Activated CD4-positive, alpha-beta T cell treated with anti-CD3 and anti-CD28 coated beads for 1 hour (primary cell): ENCODE measurements at places on chromosomes 7 and 10.

- DNase-seq, result no peak
These were observed 595.5 kb downstream of the INHBA start for GRCh38 chr7:41107330-41107937.

- no peak for DNase-seq
These were observed 4.7 kb upstream of the LOXL4 start for GRCh38 chr10:98272656-98273055.

DNA sequence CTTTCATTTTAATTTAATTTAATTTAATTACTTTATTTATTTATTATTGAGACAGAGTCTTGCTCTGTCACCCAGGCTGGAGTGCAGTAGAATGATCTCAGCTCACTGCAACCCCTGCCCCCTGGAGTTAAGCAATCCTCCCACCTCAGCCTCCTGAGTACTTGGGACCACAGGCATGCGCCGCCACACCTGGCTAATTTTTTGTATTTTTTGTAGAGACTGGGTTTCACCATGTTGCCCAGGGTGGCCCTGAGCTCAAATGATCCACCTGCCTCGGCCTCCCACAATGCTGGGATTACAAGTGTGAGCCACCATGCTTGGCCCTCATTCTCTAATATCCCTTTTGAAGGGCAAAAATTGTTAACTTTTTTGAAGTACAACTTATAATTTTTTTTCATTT is 92.9 kb downstream of the XRCC2 start:
- no peak for DNase-seq

- no peak for DNase-seq
These were observed 101.2 kb downstream of the RGS10 start for GRCh38 chr10:119441151-119441821.

- DNase-seq, result no peak
These were observed 218.2 kb downstream of the ZNF248 start for GRCh38 chr10:37639200-37639599.

DNA sequence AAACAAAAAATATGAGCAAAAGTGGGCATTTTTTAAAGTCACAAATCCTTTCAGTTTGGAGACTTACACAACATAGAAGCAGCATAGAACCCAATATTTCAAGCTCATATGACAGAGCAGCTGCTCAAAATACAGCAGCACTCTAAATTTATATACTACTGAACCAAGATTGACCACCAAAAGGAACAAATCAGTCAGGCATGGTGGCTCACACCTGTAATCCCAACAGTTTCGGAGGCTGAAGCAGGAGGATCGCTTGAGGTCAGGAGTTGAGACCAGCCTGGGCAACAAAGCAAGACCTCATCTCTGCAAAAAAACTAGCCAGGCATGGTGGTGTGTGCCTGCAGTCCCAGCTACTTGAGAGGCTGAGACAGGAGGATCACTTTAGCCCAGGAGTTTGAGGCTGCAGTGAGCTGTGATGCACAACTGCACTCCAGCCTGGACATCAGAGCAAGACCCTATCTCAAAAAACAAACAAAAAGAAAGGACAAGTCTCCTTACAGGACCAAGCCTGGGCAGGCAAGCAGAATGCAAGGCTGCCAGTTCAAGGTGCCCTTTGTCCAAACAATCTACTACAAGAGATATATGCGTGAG is 40.0 kb downstream of the PARD3 start:
- DNase-seq, result no peak
